ENCODE measurements at places on chromosomes 2 and 18.

- peak; percentile 7 for DNase-seq
Measured at GRCh38 chr2:232816657-232817056, 40.3 kb upstream of the KCNJ13 start.

GRCh38 chr2:29238497-29238896 is 123.3 kb downstream of the CLIP4 start:
- DNase-seq = peak; percentile 52

DNA sequence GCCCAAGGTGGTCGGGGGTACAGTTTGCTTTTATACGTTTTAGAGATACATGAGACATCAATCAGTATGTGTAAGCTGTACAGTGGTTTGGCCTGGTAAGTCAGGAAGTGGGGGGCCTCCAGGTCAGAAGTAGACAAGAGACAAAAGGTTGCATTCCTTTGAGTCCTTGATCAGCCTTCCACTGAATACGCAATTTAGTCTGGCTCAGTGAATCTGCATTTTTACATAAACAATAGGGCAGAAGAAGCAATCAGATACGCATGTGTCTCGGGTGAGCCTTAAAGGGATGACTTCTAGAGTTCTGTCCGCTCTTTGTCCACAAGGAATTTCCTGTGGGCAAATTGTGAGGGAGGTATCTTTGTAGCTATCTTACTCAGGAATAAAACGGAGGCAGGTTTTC is 87.2 kb downstream of the SOWAHC start:
- no peak for DNase-seq

GRCh38 chr18:32735781-32736180 is 37.0 kb downstream of the KLHL14 start:
- DNase-seq = no peak

DNA sequence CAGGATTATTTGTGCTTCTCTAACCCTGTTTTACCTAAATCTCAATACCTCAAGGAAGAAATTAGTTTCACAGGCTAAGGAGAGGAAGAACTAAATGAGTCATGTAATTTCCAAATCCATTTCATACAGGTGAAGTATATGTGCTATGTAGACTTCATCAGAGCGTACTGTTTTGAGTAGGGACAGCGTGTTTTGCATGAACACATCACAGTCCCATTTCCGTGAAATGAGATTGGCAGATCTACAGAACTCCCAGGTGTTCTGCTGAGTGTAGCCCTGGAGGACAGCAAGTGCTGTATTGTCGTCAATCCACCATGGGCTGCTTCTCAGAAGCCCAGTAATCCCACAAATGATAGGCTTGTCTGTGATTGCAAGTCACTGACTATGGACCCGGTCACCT is 97.7 kb downstream of the XRCC5 start:
- DNase-seq = no peak

GRCh38 chr18:59655676-59656075 is 41.5 kb downstream of the CCBE1 start:
- DNase-seq = no peak

DNA sequence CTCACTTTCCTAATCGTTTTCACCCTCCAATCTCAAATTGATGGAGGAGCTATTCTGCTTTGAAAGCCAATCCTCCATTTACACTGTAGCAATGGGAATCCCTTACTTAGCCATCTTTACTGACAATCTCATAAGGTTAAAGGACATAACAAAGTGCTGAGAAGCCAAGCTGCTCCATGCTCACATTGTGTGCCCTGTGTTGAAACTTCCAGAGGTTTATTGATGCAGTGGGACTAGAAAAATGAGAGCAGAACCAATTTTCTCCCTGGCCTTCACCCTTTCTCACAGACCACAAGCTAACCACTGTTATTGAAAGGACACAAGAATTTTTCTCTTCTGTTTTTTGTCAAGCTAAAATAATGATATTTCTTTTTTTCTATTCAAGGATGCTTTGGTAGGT is 63.8 kb downstream of the CSRNP3 start:
- no peak for DNase-seq

DNA sequence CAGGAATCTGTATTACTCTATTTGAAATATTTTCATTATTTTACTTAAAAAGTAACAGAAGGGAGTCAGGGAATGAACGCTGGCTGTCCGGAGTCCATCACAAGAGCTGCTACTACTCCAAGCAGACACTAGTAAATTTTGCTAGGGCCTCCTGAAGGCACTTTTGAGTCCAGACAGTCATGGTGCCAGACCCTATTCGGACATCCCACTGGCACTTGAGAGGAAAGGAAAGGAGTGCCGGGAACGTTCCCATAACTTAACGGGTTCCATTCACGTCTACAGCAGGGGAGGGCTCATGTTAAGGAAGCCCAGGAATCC is 563 bp upstream of the GMCL1 start:
- DNase-seq = no peak

GRCh38 chr2:60834270-60834717 is 47.1 kb upstream of the REL start:
- peak; percentile 60 for DNase-seq

- DNase-seq = no peak
Measured at GRCh38 chr2:18180031-18180610, 301.7 kb downstream of the KCNS3 start.

GRCh38 chr2:14015113-14015630 is 617.3 kb upstream of the LRATD1 start:
- DNase-seq = no peak

- DNase-seq = no peak
Measured at GRCh38 chr2:206979922-206980321, 40.6 kb downstream of the CPO start.

GRCh38 chr2:219125886-219126270 is 34.7 kb downstream of the NHEJ1 start:
- no peak for DNase-seq

DNA sequence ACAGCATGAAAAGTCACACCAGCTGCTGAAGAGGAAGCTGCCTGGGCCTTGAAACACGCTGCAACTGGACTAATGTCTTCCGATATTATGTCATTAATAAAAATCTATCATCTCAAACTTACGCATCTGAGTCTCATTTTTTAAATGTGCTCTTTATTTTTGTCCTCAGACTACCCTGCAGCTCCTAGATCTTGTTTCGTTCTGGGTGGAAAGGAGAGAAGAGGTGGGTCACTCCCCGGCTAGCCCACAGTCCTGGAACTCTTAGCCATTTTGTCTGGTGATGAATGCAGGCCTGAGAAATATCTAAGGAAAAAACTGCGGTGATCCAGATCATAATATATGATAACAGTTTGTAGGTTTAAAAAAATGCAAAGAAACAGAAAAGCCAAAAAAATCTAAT is 73.3 kb downstream of the TXNL1 start:
- peak; percentile 48 for DNase-seq

- no peak for DNase-seq
Measured at GRCh38 chr18:62760403-62760734, 45.0 kb downstream of the PHLPP1 start.
